ENCODE measurements at places on chromosomes 12 and 14. TPM values are rescaled to one million over a fixed set of nuclear protein-coding genes. Genes with fewer than 3 reads are reported as not detected.

ABHD12B gene
- 42.4 TPM for total RNA-seq

RIPK3 gene
- not detected for total RNA-seq

TSPAN19 gene
- total RNA-seq = not detected

KRT85 gene
- total RNA-seq = not detected

SYNJ2BP gene
- 24.9 TPM for total RNA-seq

RFLNA gene
- total RNA-seq = 9.7 TPM

ACOT6 gene
- total RNA-seq = not detected

OR4N5 gene
- not detected for total RNA-seq

PLEKHG7 gene
- not detected for total RNA-seq

RFX4 gene
- total RNA-seq = 0.57 TPM

BMP4 gene
- 12.2 TPM for total RNA-seq

MGP gene
- total RNA-seq = not detected

SYCP3 gene
- total RNA-seq = 0.31 TPM

MYO1H gene
- total RNA-seq = 0.11 TPM

CLEC4C gene
- 0.26 TPM for total RNA-seq

ACOT4 gene
- total RNA-seq = 1.8 TPM
